Activated T-helper 2 cell treated with anti-CD3 and anti-CD28 coated beads, Interferon-gamma antibody, Interleukin-2, Interleukin-4, amounts not matched to agents 10 μg/mL and 5 μg/mL and 100 μg/mL, durations not matched to agents 14 hours and 24 hours and 36 hours (primary cell): ENCODE measurements at places on chromosomes 3 and 15. TPM values are rescaled to one million over a fixed set of nuclear protein-coding genes. Genes with fewer than 3 reads are reported as not detected.
A peak's percentile ranks its signal among the peaks of the same experiment; 100 is the strongest.

DNA sequence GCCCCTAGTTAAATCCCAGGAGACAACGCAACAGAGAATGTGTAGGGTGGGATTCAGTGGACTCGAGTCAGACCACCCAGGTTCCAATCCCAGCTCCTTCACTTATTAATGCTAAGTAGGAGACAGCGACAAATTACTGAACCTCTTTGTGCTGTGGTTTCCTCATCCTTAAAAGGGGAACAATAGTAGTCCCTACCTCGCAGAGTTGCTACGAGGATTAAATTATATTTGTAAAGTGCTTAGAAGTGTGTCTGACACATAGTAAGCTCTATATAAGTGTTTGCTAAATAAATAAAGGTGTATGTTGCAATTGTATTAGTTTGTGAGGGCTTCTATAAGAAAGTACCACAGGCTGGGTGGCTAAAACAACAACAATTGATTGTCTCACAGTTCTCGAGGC lies 58.0 kb upstream of the PPARG start:
- H3K4me3 ChIP-seq = no peak overlapping the region
- peaks cover 7% of the 10 kb centered on the region for H3K27me3 ChIP-seq
- no peak overlapping the region for H3K27ac ChIP-seq
- no peaks in the 10 kb centered on the region for H3K36me3 ChIP-seq

DNA sequence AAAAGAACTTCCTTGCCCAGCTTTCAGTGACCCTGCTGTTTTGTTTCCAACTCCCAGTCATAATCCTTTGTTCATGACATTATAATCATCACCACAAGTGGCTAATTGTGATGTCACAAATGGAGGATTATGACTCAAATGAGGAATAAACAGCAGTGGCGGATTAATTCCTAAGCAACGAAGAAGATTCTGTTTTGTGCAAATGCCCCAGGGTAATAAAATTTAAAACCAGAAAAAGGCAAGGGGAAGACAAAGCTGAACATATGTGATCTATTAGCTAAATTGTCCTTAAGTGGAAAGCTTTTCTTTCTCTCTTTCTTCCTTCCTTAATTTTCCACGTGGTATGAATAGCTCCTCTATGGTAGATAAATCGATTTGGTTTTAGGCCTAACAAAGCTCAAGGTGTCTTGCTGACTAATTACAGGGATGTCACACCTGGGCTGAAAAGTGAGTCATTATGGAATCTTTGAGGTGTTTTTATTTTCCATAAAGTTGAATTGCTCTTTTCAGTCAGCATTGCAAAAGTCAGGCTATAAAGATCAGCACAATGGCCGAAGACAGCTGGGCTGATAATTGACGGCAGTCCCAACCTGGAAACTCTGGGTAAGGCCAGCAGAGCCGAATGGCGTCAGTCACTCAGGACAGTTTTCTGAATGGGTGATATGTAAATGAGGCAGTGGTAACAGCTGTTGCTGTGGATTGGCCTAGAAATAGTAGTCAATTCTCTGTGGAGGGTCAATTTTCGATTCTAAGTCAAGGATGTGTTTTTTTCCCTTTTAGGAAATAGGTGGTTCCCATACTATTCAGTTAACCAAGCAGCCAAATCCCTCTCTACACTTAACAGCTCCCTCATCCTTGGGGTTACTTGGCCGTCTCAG lies 121.5 kb downstream of the PTPRG start:
- no peak for DNase-seq
- no peaks in the 10 kb centered on the region for H3K27me3 ChIP-seq
- no peak overlapping the region for H3K27ac ChIP-seq

DNA sequence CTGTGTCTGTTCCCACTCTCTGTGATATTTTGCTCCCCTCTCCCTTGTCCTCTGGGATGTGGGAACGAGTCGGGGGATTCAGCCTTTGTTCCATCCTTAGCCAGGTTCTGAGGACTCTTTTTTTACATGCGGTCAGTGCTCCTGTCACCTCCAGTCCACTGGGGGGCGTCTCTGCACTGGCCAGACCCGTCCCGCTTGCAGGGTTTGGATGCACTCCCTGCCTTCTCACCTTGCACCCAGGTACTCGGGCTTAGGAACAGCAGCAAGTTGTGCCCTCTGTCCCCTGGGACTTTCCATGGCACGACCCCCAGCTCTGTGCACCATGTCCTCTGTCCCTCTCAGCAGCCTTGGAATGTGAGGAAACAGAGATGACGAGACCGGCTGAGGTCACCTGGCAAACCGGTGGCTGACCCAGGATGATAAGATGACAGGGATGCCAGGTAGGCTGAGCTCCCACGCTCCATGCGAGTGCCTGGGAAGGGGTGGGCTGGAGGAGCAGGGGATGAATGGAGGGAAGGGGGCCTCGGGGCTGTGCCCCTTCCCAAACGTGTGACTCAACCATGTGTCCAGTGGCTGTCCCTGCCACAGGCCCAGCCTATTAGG lies 27.3 kb upstream of the FGD5 start:
- H3K36me3 ChIP-seq = no peaks in the 10 kb centered on the region
- peak; percentile 37 for DNase-seq
- no peak overlapping the region for H3K4me3 ChIP-seq
- H3K27ac ChIP-seq = no peak overlapping the region
- peaks cover 1% of the 10 kb centered on the region for H3K27me3 ChIP-seq
- H3K4me1 ChIP-seq = no peaks in the 10 kb centered on the region

DNA sequence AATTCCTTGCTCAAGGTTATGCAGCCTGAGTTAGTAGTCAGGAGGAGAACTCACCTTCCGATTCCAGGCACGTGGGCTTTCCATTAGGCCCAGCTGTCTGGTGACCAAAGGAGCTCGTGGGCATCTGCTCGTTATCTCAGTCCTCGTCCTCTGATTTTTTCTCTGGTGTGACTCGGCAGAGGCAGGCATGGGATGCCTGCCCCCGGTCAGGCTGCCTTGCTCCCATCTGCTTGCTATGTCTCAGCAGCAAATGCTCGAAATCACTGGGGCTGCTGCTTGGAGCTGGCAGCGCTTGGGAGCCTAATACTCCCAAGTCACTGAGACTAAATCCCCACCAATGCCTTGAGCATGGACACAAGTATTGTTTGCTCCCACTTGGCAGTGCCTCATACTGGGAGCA lies 84.5 kb upstream of the NMNAT3 start:
- no peaks in the 10 kb centered on the region for H3K36me3 ChIP-seq
- H3K4me1 ChIP-seq = no peaks in the 10 kb centered on the region
- DNase-seq = no peak
- no peaks in the 10 kb centered on the region for H3K27me3 ChIP-seq

SLC12A6 gene
- 16.6 and 17.0 TPM in 2 replicates for total RNA-seq

CATSPER2 gene
- total RNA-seq = 8.3 and 9.8 TPM in 2 replicates

AQP9 gene
- 0.89 and 0.94 TPM in 2 replicates for total RNA-seq

PGBD4 gene
- total RNA-seq = 3.4 and 3.7 TPM in 2 replicates
